ENCODE measurements at places on chromosomes 16 and 17.
A peak's percentile ranks its signal among the peaks of the same experiment; 100 is the strongest.

- no peak for DNase-seq
These were observed 47.5 kb upstream of the ENDOV start for GRCh38 chr17:80367503-80367902.

DNA sequence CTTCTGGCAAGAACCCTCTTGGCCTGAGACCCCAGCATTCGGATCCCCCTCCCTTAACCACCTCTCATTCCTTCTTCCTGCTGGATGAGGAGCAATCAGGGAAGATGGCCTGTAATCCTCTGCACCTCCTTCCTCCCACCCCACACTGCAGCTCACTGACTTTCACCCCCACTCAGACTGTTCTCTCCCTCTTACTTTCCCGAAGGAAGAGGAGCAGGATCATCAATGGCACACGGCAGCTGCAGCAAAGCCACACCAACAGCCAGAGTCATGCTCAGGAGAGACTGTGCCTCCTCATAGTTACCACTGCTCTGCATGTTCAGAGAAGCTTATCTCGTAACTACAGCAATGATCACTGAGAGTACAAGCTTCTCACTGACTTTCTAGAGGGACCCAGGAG is 10.1 kb upstream of the TMEM101 start:
- DNase-seq, result no peak

DNA sequence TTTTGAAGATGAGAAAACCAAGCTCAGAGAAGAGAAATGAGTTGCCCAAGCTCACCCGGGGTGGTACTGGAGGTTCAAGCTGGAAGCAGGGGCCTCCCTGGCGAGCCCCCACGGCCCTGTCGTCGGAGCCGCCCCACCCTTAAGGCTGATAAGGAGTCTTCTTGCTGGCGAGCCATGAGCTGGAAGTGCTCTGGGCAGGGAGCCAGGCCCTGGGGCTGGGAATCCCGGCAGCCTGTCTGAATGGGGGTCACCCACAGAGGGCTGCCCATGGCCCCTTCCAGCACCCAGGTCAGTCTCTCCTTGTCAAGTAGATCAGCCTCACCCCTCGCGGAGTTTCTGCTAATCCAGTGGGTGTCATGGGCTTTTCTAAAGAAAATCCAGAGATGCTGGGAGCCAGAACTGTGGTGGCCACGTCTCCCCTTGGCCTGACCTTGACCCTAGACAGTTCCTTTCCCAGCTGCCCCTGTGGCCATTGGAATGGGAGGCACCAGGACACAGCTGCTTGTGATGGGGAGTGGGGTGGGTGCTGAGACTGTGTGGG is 1.2 kb upstream of the P2RX1 start:
- no peak for DNase-seq

GRCh38 chr16:30609002-30609925 is 925 bp downstream of the ZNF689 start:
- DNase-seq, result peak; percentile 67

- DNase-seq, result peak; percentile 33
These were observed 3.3 kb upstream of the IRX5 start for GRCh38 chr16:54927125-54928015.

DNA sequence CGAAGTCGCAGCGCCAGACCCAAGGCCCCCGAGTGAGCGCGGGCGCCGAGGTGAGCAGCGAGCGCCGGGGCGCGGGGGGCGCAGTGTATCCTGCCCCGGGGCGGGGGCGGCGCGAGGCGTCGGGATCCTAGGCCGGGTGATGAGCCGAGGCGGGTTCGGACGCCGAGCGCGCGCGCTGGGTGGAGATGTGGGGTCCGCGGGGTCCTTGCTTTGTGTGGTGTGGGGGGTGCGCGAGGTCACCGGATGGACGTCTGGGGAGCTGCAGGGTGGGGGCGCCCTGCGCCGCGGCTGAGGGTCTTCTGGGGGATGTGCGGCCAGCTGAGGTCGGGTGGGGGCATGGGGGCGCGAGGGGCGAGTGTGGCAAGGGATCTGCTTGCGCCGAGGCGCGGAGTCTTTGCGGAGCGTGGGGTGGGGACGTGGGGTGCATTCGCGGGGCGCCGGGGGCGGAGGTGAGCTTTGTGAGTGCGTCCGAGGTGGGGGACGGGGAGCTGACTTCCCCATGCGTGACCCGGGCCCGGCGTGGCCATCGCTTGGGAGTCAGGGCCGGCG is 560 bp downstream of the RAI1 start:
- no peak for DNase-seq
